ENCODE measurements at places on chromosomes 7 and 10.

DNA sequence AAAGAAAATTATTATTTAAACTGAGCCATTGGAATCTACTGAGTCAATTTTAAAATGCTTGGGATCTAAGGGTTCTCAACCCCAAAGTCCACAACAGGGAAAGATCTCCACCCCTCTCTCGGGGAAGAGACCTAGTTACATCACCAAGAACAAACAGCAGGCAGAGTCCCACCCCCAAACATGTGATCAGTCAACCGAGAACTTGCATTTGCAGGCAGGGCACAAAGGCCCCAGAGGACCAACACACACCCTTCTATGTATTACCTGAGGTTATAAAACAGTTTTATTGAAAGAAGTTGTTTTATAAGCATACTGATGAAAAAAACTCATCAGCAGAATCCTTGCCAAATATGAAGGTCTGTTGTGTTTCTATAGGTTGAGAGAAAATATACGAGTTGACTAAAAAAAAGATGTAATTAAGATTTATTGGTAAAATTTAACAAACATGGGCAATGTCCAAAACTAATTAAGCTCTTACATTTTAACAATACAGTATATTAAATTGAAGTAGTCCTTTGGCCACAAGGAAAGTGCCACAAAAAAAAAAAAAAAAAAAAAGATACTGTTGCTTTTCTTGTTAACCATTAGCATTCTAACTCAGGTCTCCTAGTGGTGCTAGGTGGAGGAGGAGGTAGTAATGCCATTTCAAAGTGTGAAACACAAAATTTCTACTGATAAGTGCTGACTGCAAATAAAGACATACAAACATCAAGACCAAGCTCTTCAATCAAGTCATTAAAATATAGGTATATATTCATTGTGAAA lies 975 bp upstream of the USP54 start:
- peak; percentile 51 for DNase-seq

GRCh38 chr10:119259345-119259744 lies 52.0 kb downstream of the GRK5 start:
- no peak for DNase-seq

DNA sequence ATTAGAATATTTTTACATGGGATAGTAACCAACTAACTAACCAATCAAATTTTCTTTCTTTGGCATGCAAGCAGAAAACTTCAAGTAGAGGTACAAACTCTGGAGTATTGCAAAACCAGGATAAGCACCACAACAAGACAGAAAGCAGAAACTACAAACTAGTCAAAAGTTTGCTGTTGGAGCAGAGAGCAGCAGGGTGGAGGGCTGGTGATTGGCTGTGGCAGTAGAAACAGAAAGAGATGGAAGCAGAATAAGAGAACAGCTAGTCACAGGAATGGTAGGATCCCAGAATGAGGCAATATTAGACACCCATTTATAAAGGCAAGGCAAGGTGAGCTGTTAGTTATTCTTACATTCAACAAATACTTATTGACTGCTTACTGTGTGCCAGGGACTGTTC lies 6.8 kb upstream of the MACC1 start:
- no peak for DNase-seq

DNA sequence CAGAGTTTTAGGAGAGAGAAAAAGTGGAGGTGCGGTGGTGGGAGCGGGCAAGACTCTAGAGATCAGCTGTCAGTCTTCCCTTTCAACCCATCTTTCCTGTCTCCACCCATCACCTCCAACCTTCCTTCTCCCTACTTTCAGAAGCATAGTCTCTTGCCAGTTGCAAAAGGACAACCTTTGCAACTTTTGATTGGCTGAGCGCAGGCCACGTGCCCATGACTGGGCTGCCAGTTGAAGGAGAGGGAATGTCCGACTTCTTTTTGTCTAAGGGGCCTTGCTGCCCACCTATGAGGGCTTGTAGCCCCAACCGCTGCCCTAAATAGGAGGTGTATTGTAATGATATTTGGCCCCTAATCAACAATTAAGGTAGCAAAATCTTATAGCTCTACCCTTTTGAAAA lies 12.6 kb downstream of the CYP26A1 start:
- no peak for DNase-seq

GRCh38 chr10:32909456-32909855 lies 48.6 kb downstream of the ITGB1 start:
- DNase-seq = no peak

DNA sequence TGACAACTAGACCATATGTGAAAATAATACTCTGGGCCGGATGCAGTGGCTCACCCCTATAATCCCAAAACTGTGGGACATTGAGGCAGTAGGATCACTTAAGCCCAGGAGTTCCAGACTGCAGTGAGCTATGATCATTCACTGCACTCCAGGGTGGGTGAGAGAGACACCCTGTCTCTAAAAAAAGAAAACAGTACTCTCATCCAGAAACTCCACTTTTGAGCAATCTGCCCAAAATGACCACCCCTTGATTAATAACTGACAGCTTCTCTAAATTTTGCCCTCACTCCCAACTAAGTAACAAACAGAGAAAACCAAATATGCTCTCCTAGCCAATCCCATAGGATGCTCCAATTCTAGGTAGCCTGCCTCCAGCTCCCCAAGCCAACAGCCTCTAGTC lies 62.5 kb upstream of the AKR1E2 start:
- no peak for DNase-seq
